ENCODE measurements at places on chromosomes 2 and 18. TPM values are rescaled to one million over a fixed set of nuclear protein-coding genes. Genes with fewer than 3 reads are reported as not detected.

ASB18 gene
- polyA plus RNA-seq, result not detected

BOK gene
- 43.2 TPM for polyA plus RNA-seq

IGFBP5 gene
- 716 TPM for polyA plus RNA-seq

SEMA4F gene
- 3.0 TPM for polyA plus RNA-seq

MC2R gene
- polyA plus RNA-seq, result not detected

NYAP2 gene
- not detected for polyA plus RNA-seq

SLC4A3 gene
- 2.7 TPM for polyA plus RNA-seq

FN1 gene
- 19.0 TPM for polyA plus RNA-seq

AOX1 gene
- 181 TPM for polyA plus RNA-seq

PER2 gene
- 4.9 TPM for polyA plus RNA-seq

TRIM54 gene
- polyA plus RNA-seq, result 0.90 TPM

POTEJ gene
- polyA plus RNA-seq, result not detected

CREG2 gene
- polyA plus RNA-seq, result 0.07 TPM

CXCR4 gene
- polyA plus RNA-seq, result 8.1 TPM

MC5R gene
- not detected for polyA plus RNA-seq

FAM110C gene
- polyA plus RNA-seq, result 9.9 TPM

DSG4 gene
- 0.01 TPM for polyA plus RNA-seq

ACADL gene
- 15.0 TPM for polyA plus RNA-seq

ONECUT2 gene
- 0.09 TPM for polyA plus RNA-seq

DSC2 gene
- polyA plus RNA-seq, result 1.3 TPM

SAG gene
- polyA plus RNA-seq, result 0.67 TPM

DNAJC5G gene
- not detected for polyA plus RNA-seq

MAL gene
- 3.8 TPM for polyA plus RNA-seq

HJURP gene
- 0.07 TPM for polyA plus RNA-seq

HK2 gene
- polyA plus RNA-seq, result 18.2 TPM

TNFAIP6 gene
- polyA plus RNA-seq, result 110 TPM

OTOS gene
- not detected for polyA plus RNA-seq

UGT1A10 gene
- polyA plus RNA-seq, result 0.59 TPM

RAX gene
- polyA plus RNA-seq, result not detected

PLEKHA3 gene
- 1.7 TPM for polyA plus RNA-seq

FAM237A gene
- not detected for polyA plus RNA-seq

SOX11 gene
- not detected for polyA plus RNA-seq

EN1 gene
- polyA plus RNA-seq, result 0.05 TPM

SH3RF3 gene
- polyA plus RNA-seq, result 1.2 TPM

Measured in adipose tissue (tissue), 3 donors.